ENCODE measurements at places on chromosomes 6 and 20.

- no peak for DNase-seq
These were observed 30.1 kb upstream of the SLC16A10 start for GRCh38 chr6:111057074-111057752.

DNA sequence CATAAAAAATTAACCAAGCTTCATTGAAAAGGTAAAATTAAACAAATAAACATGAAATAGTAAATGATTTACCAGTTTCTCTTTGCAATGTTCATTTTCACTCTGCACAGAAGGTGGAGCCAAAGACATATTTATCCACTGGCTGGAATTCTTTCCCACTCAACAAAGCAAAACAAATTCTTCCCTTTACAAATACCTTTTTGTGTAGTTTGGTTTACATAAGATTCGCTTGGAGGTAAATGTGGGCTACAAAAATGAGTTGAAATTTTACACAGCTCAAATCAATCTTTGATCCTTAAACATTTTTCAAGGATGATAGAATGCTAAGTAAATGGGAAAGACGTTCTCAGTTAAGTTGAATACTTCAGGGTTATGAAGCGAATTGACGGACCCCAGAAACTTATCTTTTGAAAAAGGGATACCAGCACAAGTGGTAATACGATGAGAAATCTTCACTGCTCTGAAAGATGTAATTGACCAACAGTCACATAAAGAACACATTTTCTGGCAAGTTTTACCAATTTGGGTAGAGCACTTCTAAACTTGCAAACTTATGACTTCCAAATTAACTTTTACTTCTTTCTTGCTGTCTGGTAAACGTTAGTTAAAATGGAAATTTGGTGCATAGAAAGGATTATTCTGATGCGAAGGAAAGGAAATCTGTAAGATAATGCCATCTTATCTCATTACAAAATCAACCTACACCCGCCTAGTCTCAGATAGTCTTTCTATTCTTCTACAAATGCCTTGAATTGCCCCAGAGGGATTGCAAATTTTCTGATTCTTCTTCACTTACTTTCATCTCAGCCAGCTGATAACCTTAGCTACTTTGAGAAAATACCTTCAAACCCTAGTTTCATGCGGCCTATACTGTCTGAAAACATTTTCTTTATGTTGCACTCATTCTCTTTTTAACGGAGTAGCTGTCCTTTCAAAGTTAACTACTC is 4.7 kb upstream of the GJA1 start:
- DNase-seq, result no peak

GRCh38 chr20:6007529-6008103 is 46.2 kb downstream of the LRRN4 start:
- DNase-seq, result no peak

GRCh38 chr6:161761966-161762365 is 488.1 kb upstream of the AGPAT4 start:
- no peak for DNase-seq

GRCh38 chr20:2798814-2799213 is 1.6 kb downstream of the CPXM1 start:
- DNase-seq, result no peak

GRCh38 chr20:41738604-41739206 is 120.5 kb upstream of the CHD6 start:
- DNase-seq, result no peak

DNA sequence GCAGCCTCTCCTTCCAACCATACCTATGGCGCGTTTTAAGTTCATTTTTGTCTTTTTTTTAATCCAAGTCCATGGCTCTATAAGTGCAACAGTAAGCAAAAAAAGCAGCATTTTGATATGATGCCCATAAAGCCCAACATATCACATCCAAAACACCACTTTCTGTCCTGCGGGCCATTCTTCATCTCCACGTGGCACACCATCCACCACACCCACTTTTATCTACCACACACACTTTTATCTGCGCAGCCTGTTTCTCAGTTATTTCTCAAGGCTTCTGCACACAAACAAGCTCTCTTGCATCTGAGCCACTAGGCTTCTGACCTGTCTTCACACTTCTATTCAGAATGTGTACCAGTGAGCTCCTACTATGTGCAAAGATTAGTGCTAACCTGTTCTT is 5.3 kb downstream of the GCLC start:
- DNase-seq, result no peak

- no peak for DNase-seq
These were observed 22.2 kb downstream of the OLIG3 start for GRCh38 chr6:137471986-137472385.
